ENCODE measurements at places on chromosomes 4 and X. TPM values are rescaled to one million over a fixed set of nuclear protein-coding genes. Genes with fewer than 3 reads are reported as not detected.

GRCh38 chrX:7115557-7115956, 32.0 kb upstream of the STS start:
- no peak for DNase-seq

GRCh38 chrX:11768039-11768438, 10.0 kb downstream of the MSL3 start:
- no peak for DNase-seq

GRCh38 chr4:73006286-73006990, 63.1 kb downstream of the COX18 start:
- no peak for DNase-seq

FATE1 gene
- total RNA-seq: not detected

GRCh38 chrX:107902721-107903120, 77.1 kb downstream of the MID2 start:
- DNase-seq: no peak

ASB12 gene
- 1.2 TPM for total RNA-seq

DNA sequence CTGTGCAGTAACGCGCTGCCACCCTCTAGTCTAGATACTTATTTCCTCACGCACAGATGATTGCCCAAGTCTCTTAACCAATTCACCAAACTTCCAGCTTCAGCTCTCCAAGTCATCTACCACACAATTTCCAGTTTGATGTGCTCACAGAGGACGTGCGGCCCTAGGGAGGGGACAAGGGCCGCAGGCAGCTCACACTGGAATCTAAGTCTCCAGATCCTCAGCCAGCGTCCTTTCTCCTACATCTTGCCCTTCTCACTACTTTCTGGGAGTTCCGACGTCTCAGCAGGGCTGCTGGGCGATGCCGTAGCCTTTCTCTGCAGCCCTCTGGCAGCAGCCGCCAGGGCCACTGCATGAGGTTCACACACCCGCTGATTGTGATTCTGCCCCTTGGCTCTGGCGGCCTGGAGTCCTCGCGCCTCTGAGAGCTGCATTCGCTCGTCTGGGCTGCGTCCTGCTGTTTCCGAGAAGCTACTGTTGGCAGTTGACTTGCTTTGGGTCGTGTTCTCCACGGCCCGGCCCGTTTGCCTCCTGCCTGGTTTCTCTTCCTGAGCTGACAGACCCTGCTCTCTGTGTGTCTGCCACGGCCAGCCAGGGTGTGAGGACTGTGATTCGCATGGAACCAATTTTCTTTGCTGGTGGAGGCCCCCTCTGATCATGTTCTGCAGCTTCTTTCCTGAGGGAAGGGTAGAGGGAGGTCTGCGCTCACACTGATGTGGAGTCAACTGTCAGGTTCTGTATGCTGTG, 14.1 kb upstream of the TMEM131L start:
- peak; percentile 67 for DNase-seq

Data from H1 (cell line).